ENCODE measurements at places on chromosomes 16 and 17.
A peak's percentile ranks its signal among the peaks of the same experiment; 100 is the strongest.

- DNase-seq: peak; percentile 81
Measured at GRCh38 chr17:37373530-37374159, 2.1 kb upstream of the C17orf78 start.

DNA sequence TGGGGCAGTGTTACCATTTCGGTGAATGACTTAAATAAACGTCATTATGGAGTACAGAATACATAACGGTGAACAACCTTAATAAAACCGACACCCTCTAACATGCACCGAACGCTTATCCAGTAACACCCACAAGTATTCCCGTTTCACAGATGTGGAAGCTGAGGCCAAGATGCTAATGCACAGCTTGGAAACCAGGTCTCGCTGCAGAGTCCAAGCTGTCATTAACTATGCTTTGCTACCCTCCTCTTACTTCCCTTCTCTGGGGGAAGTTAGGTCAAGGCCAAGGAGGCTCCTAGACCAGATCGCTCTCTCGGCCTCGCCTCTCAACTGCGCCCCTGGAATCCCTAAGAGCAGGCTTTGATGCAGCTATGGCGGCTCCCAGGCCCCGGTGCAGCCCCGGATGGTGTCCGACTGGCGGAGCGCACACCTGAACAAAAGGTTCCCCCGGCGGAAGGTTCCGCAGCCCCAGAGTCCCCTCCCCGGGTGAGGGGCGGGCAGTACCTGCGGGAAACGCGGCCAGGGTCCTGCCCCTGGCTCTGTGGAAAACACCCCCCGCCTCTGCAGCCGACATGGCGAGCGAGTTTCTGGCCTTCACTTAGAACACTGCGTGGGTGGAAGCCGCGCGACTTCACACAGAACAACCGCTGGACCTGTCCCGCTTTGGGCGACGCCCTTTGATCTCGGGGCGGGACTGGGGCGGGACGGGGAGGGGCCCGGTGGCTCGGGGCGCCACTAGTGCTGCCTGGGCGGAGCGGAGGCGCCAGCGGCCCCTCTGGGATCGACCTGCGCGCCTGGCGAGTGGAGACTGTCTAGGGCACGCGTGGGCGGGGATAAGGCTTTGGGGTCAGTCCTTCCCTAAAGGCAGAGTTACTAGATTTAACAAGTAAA, at the start of gene CPPED1:
Gene CPPED1, minus strand, starts transcription at position 685 of the 891 bp plus-strand sequence. Its CDS starts 111 bp downstream, at position 574.
- DNase-seq: peak; percentile 87

GRCh38 chr16:2090777-2091546, 43.2 kb downstream of the TSC2 start:
- DNase-seq: no peak

DNA sequence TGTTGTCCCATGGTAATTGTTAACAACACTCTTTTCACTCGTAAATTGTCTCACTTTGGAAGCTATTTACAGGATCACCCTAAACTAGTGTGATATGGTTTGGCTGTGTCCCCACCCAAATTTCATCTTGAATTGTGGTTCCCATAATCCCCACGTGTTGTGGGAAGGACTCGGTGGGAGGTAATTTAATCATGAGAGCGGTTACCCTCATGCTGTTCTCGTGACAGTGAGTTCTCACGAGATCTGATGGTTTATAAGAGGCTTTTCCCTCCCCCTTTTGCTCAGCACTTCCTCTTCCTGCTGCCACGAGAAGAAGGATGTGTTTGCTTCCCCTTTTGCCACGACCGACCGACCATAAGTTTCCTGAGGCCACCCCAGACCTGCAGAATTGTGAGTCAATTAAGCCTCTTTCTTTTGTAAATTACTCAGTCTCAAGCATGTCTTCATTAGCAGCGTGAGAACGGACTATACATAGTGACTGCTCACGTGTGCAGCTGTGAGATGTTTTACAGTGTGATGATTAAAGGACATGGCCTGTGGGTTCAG, 34.4 kb downstream of the DNAH3 start:
- DNase-seq: no peak

GRCh38 chr16:54056921-54057320, 229.7 kb downstream of the IRX3 start:
- DNase-seq: no peak

GRCh38 chr16:84567286-84567962, 50.5 kb downstream of the COTL1 start:
- DNase-seq: no peak

Data from DMS79 (cell line).